ENCODE measurements at places on chromosomes 2 and 18.
A peak's percentile ranks its signal among the peaks of the same experiment; 100 is the strongest.

- no peak for DNase-seq
Measured at GRCh38 chr2:177767768-177768167, 304.8 kb downstream of the PDE11A start.

DNA sequence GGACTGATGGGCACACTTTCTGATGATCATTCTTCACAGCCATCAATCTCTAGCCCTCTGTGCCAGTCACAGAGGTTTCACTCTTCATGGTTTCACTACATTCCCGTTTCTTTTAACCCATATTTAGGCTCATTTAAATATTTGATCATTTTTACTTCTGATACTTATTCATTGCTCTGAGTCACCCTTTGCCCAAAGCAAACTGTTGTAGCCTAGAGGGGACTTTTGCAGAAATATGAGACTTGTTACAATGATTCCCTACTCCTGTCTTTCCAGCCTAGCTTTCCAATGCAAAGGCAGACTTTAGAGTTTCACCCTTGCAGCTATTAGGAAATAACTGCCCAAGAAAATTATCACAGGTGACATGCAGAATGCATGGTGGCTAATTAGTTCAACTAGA is 444.2 kb downstream of the PTPRM start:
- DNase-seq = no peak

DNA sequence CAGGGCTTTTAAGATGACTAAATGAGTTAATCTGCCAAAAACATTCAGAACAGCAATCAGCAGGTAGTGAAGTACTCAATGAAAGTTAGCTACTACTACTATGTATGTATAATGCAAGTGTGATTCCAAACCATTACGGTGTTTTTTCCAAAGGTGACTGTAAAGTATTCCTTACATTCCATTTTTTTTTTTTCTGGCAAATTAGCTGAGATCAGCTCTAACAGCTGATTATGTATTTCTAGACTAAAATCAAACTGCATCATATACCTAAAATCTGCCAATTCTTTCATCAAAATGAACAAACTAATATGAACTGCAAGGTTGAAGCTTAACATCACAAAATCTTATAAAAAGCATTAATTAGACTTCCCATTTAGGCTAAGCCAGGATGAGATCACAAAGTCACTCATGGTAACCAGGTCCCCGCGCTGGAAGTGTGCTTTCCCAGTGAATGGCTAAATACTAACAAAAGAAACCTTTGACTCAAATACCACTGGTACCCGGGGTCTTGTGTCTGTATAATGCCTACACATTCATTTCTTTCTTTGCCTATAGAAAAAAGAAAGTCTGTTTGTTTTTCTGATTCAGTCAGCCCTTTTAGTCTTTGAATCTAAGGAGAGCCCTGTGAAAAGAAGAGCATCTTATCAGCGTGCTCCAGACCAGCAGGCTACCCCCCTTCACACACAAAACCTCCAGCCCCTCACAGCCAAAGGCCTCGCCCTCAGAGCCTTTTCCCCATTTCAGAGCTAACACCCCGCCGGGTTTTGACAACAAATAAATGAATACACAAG is 88.3 kb downstream of the RBMS1 start:
- no peak for DNase-seq

DNA sequence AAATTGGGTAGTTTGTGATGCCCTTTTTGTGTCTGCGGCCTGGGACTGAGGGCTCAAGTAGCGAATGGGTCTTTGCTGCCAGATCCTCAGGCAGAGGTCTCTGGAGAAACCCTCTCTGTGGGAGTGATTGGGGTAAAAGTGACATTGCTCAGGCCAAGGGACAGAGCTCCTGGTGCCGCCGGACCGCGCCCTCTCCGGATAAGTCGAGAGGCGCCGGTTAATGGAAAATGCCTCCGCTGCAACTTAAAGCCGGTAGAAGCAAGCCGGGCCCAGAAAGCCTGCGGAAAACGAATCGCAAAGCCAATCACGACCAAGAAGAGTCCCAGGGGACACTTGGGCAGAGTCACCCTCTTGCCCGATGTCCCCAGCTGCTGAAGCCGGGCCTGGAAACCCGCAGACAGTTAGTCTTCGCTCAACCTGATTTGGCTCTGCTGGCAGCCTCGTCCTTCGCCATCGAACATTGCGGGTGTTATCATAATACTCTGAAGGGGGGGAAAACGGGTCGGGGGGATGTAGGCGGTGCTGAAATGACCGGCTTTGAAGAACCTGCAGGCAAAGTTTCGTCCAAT is 352 bp upstream of the HOXD12 start:
- no peak for DNase-seq

DNA sequence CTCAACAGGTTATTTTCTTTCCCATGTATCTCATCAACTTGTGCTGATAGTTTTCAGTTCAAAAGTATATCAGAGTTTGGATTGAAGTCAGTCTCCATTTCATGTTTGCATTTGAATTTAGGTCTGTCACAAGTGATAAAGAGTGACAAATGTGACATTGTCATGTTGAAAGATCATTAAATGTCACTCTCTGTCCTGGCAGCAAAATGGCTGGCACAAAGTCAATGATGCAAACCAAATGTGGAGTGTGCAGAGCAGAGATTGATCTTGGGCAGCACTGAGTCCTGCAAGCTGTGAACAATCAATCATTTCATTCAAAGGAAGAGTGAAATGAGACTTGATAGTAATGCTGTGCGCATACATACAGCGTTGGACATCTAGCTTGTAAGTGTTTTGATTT is 421.8 kb upstream of the CDH7 start:
- no peak for DNase-seq

- DNase-seq = no peak
Measured at GRCh38 chr18:39751921-39752320, 2186.3 kb upstream of the CELF4 start.

- DNase-seq = no peak
Measured at GRCh38 chr2:6196449-6196848, 504.3 kb downstream of the SOX11 start.

- DNase-seq = no peak
Measured at GRCh38 chr2:128791120-128791984, 472.7 kb upstream of the HS6ST1 start.

GRCh38 chr2:33782395-33783230 is 183.5 kb upstream of the FAM98A start:
- no peak for DNase-seq

GRCh38 chr2:102834523-102835273 is 72.9 kb downstream of the TMEM182 start:
- DNase-seq = no peak

DNA sequence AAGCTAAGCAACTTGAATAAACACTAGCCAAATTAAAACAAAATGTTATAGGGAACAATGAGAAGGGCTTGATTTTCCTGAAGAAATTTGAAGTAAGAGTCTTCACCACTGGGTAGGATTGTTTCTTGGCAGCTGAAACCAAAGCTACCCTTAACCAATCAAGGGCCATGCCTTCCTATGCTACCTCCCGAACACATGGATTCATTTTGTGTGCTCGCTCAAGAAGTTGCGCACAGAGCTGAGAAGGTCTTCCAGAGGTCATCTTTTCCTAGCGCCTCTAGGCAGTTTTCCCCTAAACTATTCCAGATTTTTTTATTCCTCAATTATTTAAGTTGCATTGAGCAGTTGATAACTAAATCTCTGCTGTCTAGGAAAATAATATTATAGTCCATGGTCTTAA is 264.6 kb downstream of the RBM43 start:
- no peak for DNase-seq

- DNase-seq = no peak
Measured at GRCh38 chr2:205107810-205108209, 562.5 kb downstream of the PARD3B start.

- no peak for DNase-seq
Measured at GRCh38 chr2:191866675-191867506, 20.0 kb upstream of the CAVIN2 start.

DNA sequence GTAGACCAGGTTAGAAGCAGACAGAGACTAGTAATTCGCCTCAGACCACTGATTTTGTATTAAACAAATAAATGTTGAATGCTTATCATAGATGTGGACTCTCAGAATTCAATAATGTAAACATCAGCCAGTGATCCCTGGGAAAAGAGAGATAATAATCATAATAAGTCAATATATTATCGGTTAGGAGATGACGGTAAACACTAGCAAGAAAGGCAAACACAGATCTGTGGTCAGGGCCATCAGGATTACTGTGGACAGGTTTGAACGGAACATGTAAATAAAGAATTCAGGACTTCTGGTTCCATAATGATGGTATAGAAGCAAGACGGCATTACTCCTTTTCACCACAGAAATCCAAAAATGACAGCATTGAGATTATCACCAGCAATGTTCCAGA is 861.6 kb downstream of the CBLN2 start:
- DNase-seq = no peak

- no peak for DNase-seq
Measured at GRCh38 chr2:129160879-129161278, 818.6 kb upstream of the RAB6C start.

GRCh38 chr2:227020416-227020815 is 143.6 kb downstream of the COL4A4 start:
- no peak for DNase-seq

DNA sequence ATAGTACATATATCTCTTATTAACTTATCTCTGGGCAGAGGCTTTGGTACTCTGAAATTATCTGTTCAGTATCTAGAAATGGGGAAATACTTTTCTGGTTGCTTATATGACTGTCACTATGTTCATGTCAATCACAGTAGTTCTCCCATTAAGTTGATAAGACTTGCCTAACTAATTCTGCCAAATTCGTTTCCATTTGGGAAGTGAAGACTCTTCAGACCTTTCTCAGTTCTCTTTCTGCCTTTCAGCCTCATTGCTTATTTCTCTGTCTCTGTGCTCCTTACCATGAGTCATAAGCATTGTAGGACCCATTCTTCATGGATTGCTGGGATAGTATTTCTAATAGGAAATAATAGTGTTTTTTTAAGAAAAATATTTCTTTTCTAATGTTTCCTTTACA is 113.5 kb downstream of the PHLPP1 start:
- no peak for DNase-seq

DNA sequence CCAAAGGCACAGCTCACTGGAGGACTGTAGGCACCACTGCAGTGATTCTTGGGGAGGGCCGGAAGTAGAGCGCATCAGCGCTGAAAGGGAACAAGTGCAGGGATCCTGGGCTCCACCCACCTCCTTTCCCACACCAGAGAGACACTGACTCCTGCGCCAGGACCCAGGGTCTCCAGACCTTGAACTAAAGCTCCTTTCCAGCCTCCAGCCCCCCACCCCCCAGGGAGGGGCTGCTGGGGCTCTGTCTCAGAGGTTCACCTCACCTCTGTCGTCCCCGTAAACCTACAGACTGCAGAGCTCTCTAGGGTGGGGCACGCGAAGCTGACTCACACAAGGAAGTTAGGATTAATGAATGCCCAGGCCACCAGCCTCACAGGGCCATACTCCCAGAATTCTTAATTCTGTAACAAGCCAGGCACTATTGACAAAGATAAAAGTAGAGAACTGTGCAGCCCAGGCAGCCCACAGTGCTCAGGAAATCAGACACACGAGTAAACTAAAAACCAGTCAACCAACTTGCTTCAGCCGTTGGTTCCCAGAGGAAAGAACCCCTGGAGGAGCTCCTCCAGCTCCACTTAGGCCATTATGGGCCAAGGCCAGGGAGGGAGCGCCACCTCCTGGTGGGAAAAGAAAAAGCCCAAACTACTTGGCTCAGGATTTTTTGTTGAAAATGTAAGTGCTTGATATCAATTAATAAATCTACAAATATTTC is 45.1 kb upstream of the ACAA2 start:
- peak; percentile 68 for DNase-seq

DNA sequence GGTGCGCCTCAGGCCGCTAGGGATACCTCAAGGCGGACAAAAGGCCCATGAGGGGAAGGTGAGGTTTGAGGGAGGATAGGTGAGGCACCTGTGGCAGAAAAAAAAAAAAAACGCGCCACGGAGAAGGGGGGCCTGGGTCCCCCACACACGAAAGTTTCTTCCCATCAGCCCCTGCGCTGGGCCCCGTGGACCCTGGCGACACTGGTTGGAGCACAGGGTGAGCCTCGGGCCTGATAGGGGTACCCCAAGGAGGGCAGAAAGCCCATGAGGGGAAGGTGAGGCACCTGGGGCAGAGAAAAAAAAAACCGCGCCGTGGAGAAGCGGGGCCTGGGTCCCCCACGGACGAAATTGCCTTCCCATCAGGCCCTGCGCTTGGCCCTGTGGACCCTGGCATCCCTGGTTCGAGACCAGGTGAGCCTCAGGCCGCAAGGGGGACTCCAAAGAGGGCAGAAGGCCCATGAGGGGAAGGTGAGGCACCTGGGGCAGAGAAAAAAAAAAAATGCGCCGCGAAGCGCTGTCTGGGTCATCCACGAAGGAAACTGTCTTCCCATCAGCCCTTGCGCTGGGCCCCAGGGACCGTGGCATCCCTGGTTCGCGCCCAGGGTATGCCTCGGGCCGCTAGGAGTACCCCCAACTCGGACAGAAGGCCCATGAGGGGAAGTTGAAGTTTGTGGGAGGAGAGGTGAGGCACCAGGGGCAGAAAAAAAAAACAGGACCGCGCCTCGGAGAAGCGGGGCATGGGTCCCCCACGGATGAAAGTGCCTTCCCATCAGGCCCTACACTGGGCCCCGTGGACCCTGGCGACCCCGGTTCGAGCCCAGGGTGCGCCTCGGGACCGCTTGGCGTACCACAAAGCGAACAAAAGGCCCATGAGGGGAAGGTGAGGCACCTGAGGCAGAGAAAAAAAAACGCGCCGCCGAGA is 226.2 kb downstream of the CCDC74A start:
- no peak for DNase-seq

GRCh38 chr2:36587556-36587955 is 10.4 kb downstream of the FEZ2 start:
- no peak for DNase-seq

- DNase-seq = no peak
Measured at GRCh38 chr18:54774981-54775665, 53.2 kb upstream of the RAB27B start.

GRCh38 chr2:223217373-223217772 is 165.4 kb downstream of the KCNE4 start:
- no peak for DNase-seq

GRCh38 chr2:86482034-86482433 is 40.9 kb downstream of the KDM3A start:
- no peak for DNase-seq

DNA sequence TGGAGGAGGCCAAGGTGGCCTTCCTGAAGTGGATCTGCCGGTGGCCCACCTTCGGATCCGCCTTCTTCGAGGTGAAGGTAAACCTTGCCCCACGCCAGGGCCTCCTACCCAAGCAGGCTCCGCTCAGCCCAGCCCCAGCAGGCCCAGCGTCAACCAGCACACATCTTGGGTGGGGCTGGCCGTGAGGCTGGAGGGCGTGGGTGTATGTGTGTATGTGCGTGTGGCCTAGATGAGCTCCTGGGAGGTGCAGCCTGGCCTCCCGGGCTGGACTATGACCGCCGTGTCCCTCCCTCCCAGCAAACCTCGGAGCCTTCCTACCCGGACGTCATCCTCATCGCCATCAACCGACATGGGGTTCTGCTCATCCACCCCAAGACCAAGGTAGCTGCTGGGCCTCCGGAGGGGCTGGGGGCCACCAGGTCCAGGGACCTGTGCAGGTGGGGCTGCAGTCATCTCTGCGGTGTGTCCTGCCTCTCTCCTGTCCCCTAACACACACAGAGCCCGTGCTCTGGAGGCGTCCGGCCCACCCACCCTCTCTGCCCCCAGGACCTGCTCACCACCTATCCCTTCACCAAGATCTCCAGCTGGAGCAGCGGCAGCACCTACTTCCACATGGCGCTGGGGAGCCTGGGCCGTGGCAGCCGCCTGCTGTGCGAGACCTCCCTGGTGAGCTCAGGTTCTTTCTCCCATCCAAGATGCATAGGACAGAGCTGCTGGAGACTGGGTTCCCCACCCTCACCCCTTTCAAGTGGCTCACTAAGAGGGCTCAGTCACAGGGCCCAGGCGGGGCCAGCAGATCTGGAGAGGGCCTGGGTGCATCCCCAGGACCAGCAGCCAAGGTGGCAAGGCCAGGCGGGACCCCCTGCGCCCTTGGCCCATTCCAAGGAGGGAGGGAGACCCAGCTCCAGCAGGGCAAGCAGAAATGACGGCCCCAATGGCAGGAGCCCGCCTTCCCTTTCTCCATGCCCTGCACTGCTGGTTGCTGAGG is 9.4 kb upstream of the GPR17 start:
- DNase-seq = no peak

Measured in HEK293T (cell line).